Naive thymus-derived CD4-positive, alpha-beta T cell (primary cell): ENCODE measurements at places on chromosomes 16 and 17. TPM values are rescaled to one million over a fixed set of nuclear protein-coding genes. Genes with fewer than 3 reads are reported as not detected.

EPX gene
- total RNA-seq, result not detected in 2 replicates

DNA sequence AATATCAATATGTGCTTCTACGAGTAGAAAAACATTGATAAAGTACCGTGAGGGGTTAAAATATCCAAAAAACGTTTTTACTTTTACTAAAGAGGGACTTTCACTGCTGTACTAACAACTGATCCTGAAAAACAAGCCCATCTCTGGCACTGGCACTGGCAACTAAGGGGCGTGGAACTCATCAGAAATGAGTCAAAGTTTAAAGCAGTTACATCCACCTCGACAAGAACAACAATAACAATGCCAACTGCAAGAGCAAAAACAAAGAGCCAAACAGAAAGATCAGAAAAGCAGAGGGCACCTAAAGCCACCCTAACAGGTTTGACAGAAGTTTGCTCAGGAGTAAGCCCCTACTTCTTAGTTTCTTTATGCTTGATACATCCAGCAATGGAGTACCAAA lies 13.1 kb downstream of the MBTPS1 start:
- H3K4me1 ChIP-seq, result no peaks in the 10 kb centered on the region
- H3K27ac ChIP-seq, result no peak overlapping the region
- H3K27me3 ChIP-seq, result no peaks in the 10 kb centered on the region
- DNase-seq, result no peak
- peaks cover 7% of the 10 kb centered on the region for H3K36me3 ChIP-seq
- no peak overlapping the region for H3K4me3 ChIP-seq

DNA sequence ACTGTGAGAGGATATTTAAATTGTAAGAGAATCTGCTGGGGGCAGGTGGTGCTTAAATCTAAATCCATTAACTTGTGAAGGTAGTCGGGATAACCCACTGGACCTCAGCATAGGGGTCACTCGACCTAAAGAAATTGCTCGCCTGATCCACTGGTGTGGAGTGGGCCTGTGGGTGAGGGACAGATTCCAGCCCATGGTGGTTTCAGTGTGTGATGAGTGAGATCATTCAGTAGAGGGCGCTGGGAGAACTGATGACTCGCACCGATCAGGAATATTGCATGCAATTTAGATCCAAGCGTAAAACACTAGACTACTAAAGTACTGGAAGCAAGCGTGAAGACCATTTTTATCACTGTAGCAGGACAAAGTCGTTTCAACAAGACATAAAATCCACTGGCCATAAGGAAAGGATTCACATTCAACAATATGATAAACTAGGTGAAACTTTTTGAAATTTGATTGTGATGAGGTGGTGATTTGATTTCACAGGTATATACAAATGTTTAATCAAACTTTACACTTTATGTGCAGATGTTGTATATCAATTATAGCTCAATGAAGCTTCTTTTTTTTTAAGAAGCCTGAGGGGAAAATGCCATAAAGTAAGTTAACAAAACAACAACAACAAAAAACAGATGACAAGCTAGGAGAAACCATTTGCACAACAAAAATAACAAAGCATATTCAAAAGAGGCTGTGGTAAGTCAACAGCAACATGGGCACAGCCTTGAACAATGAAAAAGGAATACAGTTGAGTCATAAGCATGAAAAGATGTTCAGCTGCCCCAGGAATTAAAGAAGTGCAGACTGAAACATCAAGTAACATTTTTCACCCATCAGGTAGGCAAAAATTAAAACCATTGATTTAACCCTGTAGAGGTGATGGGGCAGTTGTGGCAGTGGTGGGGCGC lies 7.5 kb upstream of the TMEM170A start:
- no peaks in the 10 kb centered on the region for H3K4me1 ChIP-seq
- no peak overlapping the region for H3K4me3 ChIP-seq
- no peak overlapping the region for H3K27ac ChIP-seq
- H3K36me3 ChIP-seq, result no peaks in the 10 kb centered on the region
- peak; percentile 47 for DNase-seq

DNA sequence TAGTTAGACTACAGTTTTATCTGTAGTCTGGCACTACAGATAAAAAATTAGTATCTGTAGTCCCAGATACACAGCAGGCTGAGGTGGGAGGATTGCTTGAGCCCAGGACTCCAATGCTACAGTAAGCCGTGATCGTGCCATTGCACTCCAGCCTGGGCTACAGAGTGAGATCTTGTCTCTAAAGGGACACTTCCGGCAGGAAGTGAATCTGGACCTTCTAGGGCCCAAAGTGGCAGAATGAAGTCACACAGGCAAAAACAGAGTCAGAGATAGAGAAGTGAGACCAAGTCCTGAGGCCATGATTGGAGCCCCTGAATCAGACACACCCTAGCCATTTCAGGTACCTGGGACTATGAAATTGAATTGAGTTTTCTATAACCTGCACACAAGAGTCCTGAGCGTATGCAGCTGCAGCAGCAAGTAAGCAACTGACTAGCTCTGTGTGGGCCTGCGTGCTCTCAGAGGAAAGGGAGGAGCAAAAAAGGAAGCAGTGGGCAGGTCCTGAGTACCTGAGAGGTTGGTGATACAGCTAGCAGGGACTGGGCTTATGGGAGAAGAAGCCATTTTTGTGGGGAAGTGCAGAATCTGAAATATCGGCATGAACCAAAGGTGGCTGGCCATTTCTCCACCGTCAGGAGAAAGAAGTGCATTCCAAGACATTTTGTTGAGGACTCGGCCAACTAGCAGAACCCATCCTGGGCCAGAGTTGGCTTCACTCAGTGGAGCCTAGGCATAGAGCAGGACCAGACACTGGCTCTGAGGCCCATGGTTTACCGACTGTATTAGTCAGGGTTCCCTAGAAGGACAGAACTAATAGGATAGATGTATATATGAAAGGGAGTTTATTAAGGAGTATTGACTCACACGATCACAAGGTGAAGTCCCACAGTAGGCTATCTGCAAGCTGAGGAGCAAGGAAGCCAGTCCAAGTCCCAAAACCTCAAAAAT lies 27.2 kb upstream of the BRD7 start:
- no peaks in the 10 kb centered on the region for H3K4me1 ChIP-seq
- DNase-seq, result peak; percentile 15
- no peak overlapping the region for H3K4me3 ChIP-seq
- H3K27me3 ChIP-seq, result no peaks in the 10 kb centered on the region
- H3K36me3 ChIP-seq, result no peaks in the 10 kb centered on the region

- no peaks in the 10 kb centered on the region for H3K36me3 ChIP-seq
- H3K4me1 ChIP-seq, result no peaks in the 10 kb centered on the region
Observed at GRCh38 chr17:75681289-75681688, 14.2 kb downstream of the SAP30BP start.
